ENCODE measurements at places on chromosomes 1 and 21. TPM values are rescaled to one million over a fixed set of nuclear protein-coding genes. Genes with fewer than 3 reads are reported as not detected.

The ARMH1 gene
- total RNA-seq: not detected

The GORAB gene
- 7.1 TPM for total RNA-seq

The RAP1GAP gene
- not detected for total RNA-seq

The CDA gene
- total RNA-seq: 2.9 TPM

The ADORA1 gene
- not detected for total RNA-seq

The PRR9 gene
- total RNA-seq: not detected

The CSF3R gene
- 9.7 TPM for total RNA-seq

The PADI3 gene
- total RNA-seq: not detected

The TMEM201 gene
- total RNA-seq: 0.29 TPM

The ESRRG gene
- not detected for total RNA-seq

The QSOX1 gene
- total RNA-seq: 96.8 TPM

The OPTC gene
- total RNA-seq: not detected

The TMCO2 gene
- not detected for total RNA-seq

The CD53 gene
- total RNA-seq: 16.6 TPM

The GPR37L1 gene
- total RNA-seq: not detected

The RNU1-2 gene
- under 0.01 TPM for total RNA-seq

The FCRLA gene
- total RNA-seq: not detected

The EPRS1 gene
- total RNA-seq: 16.8 TPM

The SERPINC1 gene
- 1.0 TPM for total RNA-seq

The LMX1A gene
- 0.41 TPM for total RNA-seq

The OR2L13 gene
- total RNA-seq: not detected

The LENEP gene
- total RNA-seq: not detected

The TRNP1 gene
- 3.6 TPM for total RNA-seq

The CNR2 gene
- 0.14 TPM for total RNA-seq

The UBR4 gene
- 102 TPM for total RNA-seq

The COL8A2 gene
- total RNA-seq: 1.2 TPM

The FCRL2 gene
- 0.59 TPM for total RNA-seq
